ENCODE measurements at places on chromosomes 4 and X.

DNA sequence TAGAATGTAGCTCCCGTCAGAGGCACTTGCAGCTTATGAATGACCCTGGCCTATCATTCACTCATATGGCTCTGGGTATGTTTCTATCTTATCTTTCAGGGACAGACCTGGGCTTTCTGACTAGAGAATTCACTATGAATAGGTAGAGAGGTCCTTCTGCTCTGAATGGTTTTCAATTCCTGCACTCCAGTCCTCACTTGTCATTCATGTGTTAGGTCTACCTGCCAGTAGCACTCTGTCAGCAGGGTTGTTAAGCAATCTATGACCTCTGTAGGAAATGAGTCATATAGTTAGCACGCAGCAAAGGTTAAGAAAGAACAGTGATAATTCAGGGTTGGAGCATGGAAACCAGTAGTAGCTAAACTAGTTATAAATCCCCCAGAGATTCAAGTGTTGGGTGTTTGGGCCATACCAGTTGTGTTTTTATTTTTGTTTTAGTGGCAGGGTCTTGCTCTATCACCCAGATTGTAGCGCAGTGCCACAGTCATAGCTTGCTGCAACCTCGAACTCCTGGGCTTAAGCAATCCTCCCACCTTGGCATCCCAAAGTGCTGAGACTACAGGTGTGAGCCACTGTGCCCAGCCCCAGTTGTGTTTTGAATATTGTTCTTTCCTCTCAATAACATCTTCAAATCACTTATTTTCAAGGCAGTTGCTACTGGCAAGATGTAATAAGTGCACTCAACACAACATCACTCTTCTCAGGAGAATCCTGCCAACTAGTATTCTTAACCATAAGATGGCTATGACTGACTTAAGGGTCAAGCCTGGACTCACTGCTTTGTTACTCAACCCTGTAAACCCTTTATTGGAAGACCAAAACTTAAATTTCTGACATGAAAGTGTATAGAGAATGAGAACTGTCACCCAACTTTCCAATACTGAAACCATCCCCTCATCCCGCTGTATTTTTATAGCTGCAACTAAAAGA lies 25.1 kb downstream of the ARL13A start:
- peak; percentile 13 for DNase-seq

- no peak for DNase-seq
These were observed 4.9 kb upstream of the ABCG2 start for GRCh38 chr4:88163336-88163735.

- DNase-seq = no peak
These were observed 71.1 kb downstream of the IGSF1 start for GRCh38 chrX:131217989-131218388.

DNA sequence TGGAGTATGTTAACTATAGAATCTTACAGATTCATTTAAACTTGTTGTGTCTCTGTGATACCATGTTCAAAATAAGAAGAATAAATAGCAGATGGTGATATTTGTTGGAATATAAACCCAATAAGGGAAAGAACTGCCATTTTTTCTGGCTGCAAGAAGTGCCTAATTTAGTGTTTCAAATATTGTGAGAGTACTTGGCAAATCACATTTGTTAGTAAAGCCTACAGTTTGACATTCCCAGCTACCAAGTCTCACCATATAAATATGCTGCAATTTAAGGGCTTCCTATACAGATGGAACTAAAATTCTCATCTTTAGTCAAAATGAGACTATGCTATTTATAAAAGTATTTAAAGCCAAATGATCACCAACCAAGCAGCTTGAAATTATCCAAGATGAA lies 96.0 kb upstream of the WDFY3 start:
- DNase-seq = no peak

GRCh38 chrX:15194146-15194545 lies 75.7 kb downstream of the ASB9 start:
- no peak for DNase-seq

DNA sequence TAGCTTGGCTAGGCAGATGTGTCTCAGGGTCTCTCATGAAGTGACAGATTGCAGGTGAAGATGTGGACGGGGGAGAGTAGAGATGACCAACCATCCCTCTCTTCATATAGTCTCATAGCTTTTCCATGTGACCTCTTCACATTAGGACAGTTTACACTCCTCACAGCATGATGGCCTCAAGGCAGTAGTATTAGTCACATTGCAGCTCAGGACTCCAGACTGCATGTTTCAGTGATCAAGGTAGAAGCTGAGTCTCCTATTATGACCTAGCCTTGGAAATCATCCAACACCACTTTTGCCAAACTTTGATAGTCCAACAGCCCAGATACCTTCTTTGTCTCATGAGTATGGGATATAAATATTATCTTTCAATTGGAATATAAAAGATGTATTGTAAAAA lies 147.7 kb downstream of the GASK1B start:
- DNase-seq = no peak

GRCh38 chrX:68917799-68918198 lies 89.0 kb downstream of the EFNB1 start:
- DNase-seq = no peak

GRCh38 chrX:119784747-119785446 lies 6.5 kb downstream of the RPL39 start:
- DNase-seq = no peak

DNA sequence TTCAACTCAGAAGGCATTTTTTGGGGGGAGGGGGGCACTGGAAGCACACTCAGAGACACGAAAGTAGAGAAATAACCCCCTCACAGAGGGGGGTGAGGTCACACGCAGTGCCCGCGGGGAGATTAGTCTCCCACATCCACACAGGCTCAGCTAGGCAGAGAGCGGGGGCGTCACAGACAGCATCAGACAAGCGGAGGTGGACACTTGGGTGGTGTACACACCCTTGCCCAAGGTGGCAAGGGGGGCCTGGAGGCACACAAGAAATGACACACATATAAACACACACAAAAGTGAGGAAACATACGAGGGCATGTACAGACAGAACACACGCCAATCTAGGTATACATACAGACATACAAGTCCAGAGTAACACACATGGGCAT lies 637 bp upstream of the SYN1 start:
- no peak for DNase-seq

DNA sequence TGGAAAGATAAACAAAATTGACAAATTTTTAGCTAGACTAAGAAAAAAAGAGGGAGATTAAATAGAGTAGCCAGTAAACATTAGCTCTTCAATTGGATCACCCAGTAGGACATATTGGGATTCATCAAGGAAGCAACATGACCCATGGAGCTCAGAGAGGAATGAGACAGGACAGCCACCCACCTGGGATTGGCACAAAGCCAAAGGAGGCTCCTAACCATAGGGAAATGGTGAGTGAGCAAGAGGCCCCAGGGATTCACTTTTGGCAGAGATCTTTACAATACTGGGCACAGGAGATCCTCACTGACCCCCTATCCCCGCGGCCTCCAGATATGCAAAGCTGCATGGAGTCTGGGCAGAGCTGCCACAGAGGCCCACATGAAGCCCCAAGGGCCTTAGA lies 34.8 kb upstream of the CXCL6 start:
- DNase-seq = no peak

- DNase-seq = no peak
These were observed 17.1 kb downstream of the MGST2 start for GRCh38 chr4:139682741-139683151.

DNA sequence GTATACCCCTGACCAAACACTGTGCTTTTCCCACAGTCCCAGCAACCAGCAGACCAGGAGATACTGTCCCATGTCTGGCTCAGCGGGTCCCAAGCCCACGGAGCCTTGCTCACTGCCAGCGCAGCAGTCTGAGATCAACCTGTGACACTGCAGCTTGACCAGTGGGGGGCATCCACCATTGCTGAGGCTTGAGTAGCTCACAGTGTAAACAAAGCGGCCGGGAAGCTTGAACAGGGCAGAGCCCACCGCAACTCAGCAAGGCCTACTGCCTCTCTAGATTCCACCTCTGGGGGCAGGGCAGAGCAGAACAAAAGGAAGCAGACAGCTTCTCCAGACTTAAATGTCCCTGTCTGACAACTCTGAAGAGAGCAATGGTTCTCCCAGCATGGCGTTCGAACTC lies 58.1 kb downstream of the SLC10A6 start:
- no peak for DNase-seq

- DNase-seq = no peak
These were observed 377.5 kb downstream of the CENPC start for GRCh38 chr4:67167849-67168248.

DNA sequence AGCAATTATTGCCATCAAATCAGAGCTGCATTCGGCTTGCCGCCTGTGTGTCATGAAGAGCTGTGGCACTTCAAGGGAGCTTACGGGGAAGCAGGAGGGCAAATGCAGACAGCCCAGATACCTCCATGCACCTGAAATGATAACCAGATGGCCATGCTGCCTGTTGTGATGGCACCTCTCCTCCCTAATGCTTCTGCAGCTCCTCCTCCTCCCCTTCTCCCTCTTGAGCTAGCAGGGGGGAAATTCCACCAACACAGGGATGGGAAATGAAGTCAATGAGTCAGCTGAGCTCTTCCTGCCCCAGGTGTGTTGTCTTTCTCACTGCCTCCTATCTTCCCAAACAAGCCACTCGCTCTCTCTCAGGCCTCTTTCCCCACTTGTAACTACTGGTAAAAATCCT lies 565.0 kb downstream of the BCOR start:
- no peak for DNase-seq

DNA sequence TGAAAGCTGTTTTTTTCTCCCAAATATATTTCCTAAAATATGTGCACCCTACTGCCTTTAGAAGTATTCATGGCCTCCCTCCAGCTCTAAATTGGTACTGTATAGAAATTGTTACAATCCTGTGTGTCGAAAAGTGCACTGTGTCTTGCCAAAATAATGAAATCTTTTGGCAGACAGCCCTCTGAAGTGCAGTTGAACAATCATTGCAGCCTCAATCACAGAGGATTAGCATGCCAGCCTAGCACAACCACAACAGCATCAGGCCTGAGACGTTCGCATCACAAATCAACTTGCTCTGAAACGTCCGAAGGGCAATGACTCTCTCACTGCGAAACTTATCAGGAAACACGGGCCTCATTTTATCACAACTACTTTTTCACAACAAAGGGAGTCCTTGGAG lies 99.0 kb downstream of the ANOS1 start:
- DNase-seq = no peak

DNA sequence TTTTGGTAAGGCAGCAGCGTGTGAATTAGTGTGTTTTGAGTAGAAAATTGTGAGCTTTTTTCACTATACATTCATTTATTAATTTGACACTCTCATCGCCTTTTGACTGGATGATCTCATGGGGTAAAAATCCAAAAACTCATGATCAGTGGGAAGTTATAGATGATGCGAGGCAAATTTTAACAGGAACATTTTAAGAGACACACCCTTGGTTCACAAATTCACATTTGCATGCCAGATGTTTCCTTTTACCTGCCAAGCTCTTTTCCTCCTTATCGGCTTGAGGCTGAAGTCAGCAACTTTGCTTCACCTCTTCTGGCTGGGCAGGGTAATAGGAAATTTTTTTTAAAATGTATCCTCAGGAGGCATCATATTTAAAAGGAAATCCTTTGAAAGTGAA lies 318.0 kb upstream of the HS3ST1 start:
- DNase-seq = no peak

DNA sequence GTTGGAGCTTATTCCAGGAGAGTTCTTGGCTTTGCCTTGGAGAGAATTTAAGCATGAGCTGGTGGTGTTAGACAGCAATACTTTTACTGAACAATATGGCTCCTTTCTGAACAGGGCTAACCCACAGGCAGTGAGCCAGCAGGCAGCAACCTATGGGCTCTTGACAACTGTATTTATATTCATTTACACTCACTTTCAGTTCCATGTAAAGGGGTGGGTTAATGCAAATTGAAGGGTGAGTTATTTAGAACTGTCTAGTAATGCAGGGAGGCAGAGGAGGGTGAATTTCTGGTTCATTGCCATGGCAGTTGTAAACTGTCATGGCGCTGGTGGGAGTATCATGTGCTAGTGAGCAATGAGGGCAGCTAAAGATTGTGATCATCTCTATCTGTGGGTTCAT lies 15.7 kb downstream of the FOXR2 start:
- no peak for DNase-seq

DNA sequence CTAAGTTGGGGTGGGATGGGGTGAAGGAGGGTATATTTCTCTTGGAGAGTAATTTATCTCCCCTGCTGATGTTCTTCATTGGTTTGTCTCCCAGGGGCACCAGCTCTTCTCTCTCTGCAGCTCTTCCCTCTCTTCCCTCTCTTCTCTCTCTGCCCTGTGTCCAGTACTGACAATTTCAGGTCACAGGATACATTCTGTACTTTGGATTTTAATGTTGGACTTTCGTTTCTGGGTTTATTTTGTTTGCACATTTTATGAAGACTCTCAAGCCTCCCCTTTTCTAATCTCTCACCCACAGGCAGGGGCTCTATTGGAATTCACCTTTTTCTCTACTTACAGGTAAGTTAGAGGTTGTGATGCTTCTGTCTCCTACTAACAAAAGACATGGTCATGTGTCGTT lies 165.5 kb downstream of the CPEB2 start:
- DNase-seq = no peak

- no peak for DNase-seq
These were observed 648.3 kb downstream of the PCDH19 start for GRCh38 chrX:99761731-99762130.

DNA sequence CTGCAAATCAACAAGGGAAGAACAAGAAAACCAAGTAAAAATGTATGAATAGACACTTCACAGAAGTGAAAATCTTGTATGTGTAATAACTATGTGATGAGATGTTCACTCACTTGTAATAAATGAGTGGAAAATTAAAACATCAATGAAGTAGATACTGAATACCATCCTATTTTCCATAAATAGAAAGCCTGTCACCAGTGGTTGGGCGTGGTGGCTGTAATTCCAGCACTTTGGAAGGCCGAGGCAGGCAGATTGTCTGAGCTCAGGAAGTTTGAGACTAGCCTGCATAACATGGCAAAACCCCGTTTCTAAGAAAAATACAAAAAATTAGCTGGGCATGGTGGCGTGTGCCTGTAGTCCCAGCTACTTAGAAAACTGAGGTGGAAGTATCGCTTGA lies 53.5 kb upstream of the SOD3 start:
- no peak for DNase-seq

- no peak for DNase-seq
These were observed 92.4 kb downstream of the C4orf51 start for GRCh38 chr4:145772347-145772746.

DNA sequence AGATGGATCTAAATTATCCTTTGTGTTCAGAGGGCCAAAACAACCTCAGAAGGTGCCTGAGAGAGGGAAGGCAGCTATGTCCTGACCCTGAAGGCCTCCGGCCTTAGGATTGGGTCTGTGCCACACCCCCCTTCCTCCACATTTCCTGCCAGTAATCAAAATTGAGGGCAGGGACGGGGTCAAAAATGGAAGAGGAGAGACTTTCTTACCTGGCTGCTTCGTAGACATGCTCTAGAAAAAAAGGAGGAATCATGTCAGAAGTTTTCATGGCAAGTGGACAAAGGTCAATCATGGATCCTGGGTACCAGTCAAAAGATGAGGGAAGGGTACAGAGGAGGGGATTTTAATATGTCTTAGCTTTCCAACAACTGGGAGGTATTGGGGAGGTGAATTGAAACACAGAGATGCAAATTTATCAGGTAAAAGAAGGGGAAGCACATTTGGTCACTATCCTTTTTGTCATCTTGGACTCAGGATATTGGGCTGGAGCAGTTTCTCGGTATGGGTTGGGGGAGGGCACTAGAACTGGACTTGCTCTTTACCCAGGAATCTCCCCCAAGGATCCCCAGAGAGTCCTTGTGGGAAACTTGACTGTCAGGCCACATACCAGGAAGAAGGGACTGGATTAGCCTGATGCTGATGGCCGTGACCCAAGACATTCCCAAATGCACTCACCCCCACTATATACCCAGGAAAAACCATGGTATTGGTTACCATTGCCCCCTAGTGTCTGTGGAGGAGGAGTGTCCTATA lies 17.1 kb downstream of the VSIG4 start:
- no peak for DNase-seq

Data from HuH-7.5 (cell line).